Activated CD4-positive, alpha-beta T cell treated with anti-CD3 and anti-CD28 coated beads, Interleukin-2, amount 10 ng/mL, durations not matched to agents 24 days and 14 days (primary cell): ENCODE measurements at places on chromosomes 2 and 18. TPM values are rescaled to one million over a fixed set of nuclear protein-coding genes. Genes with fewer than 3 reads are reported as not detected.

GRCh38 chr2:3620834-3621233, 25.9 kb downstream of the COLEC11 start:
- no peaks in the 10 kb centered on the region for H3K36me3 ChIP-seq
- no peaks in the 10 kb centered on the region for H3K4me1 ChIP-seq
- no peak overlapping the region for H3K27ac ChIP-seq
- H3K27me3 ChIP-seq, result peaks cover 19% of the 10 kb centered on the region
- DNase-seq, result no peak

DNA sequence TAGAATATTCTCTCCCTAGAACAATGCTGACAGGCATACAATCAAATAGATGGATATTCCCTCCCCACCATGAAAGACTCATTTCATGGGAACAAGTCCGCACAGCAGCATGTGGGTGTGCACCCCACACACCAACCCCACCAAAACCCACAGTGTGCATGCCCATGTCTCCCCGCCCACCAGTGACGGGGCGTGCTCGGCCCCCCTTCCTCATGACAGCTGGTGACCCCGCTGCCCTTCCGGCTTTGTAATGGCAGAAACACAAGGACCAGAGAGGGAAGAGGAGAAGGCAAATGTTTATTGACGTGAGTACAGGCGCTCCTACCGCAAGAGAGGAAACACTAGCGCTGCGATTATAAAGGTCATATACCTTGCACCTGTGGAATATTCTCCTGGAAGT, 30.8 kb upstream of the ODC1 start:
- no peaks in the 10 kb centered on the region for H3K36me3 ChIP-seq
- H3K4me1 ChIP-seq, result peaks cover 8% of the 10 kb centered on the region
- H3K4me3 ChIP-seq, result no peak overlapping the region
- H3K27ac ChIP-seq, result no peak overlapping the region

DNA sequence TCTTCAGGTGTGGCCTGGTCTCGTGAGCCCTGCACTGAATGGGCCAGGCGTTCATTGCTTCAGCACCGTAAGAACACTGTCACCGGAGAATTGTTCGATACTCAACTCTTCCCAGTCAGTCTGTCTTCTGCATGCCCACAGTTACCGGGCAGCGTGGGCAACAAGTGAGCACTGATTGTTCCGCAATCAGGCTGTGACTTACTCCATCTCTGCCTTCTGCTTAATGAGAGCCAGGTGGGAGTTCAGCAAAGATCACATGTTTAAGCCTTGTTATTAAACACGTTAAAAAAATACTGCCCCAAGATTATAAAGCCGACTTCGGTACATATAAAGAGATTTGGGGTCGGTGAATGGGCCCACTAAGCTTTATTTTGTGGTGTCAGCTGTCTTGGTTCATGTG, 3.7 kb downstream of the STEAP3 start:
- DNase-seq, result no peak
- H3K4me3 ChIP-seq, result no peak overlapping the region
- no peaks in the 10 kb centered on the region for H3K4me1 ChIP-seq

DNA sequence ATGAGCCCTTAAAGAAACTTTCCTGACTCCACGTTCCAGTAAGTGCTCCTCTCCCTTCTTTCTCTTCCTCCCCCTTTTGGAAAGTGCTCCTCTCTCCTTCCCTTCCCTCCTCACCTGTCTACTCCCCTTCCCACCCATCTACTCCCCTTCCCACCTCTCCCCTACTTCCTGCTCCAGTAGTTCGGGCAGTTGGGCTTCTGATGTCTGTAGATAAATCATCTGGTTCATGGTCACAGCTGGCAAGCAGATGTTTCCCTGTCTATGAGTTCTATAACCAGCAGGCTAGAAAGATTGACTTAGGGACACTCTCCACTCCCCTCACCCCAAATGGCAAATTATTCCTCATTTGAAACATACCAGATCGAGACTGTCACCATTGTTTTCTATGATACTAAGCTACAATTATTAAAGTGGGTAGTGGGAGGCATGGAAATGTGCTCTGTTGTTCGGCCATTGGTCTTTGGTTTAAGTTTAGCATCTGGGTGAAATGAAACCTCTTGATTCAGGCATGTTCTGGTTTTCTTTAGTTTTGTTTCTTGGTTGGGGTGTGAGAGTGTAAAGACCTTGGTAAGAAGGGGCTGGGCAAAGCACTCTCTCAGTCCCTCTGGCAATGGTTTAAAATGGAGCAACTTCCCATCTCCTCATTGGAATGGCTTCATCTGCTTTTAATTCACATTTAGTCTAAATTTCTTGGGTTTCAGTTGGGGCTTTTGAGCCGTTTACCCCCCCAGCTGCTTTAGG, 413.2 kb upstream of the SPRED2 start:
- H3K27me3 ChIP-seq, result no peaks in the 10 kb centered on the region
- H3K4me3 ChIP-seq, result no peak overlapping the region
- no peak for DNase-seq
- no peak overlapping the region for H3K27ac ChIP-seq

DNA sequence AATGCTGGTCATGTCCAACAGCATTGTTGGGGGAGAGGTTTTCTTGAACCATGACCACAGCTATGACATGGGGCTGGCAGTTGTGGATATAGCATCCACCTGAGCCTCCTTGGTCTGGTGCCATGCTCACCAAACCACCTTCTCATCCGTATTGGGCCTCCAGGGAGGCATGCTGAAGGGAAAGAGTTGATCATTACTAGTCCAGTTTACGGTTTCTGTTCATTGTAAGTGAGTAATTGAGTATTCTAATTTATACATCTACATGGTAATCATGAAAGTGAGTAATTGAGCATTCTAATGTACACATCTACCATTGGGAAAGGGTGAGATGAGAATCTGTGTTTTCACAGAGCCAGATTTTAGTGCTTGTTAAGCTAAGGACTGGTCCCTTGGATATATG, 6.8 kb downstream of the TMEM87B start:
- no peak overlapping the region for H3K4me3 ChIP-seq
- H3K36me3 ChIP-seq, result peaks cover 63% of the 10 kb centered on the region
- no peaks in the 10 kb centered on the region for H3K27me3 ChIP-seq

Gene SLC4A3
- total RNA-seq, result 0.12 TPM in 1 of 2 replicates, not detected in the other

- H3K27ac ChIP-seq, result no peak overlapping the region
- no peak for DNase-seq
- peaks cover 8% of the 10 kb centered on the region for H3K27me3 ChIP-seq
- no peaks in the 10 kb centered on the region for H3K36me3 ChIP-seq
- H3K4me3 ChIP-seq, result no peak overlapping the region
- H3K4me1 ChIP-seq, result peaks cover 9% of the 10 kb centered on the region
These were observed 84.2 kb upstream of the ID2 start for GRCh38 chr2:8597559-8598225.

- H3K27ac ChIP-seq, result no peak overlapping the region
- no peak overlapping the region for H3K4me3 ChIP-seq
- peaks cover 5% of the 10 kb centered on the region for H3K27me3 ChIP-seq
- DNase-seq, result no peak
- no peaks in the 10 kb centered on the region for H3K36me3 ChIP-seq
- H3K4me1 ChIP-seq, result no peaks in the 10 kb centered on the region
These were observed 16.0 kb downstream of the CTIF start for GRCh38 chr18:48554610-48555400.

- H3K27me3 ChIP-seq, result peaks cover 3% of the 10 kb centered on the region
- H3K4me1 ChIP-seq, result no peaks in the 10 kb centered on the region
- no peak for DNase-seq
- no peak overlapping the region for H3K4me3 ChIP-seq
These were observed 29.3 kb upstream of the ZNF385B start for GRCh38 chr2:179890666-179891065.

- no peaks in the 10 kb centered on the region for H3K27me3 ChIP-seq
- H3K36me3 ChIP-seq, result peaks cover 5% of the 10 kb centered on the region
- peak overlapping the region; percentile 82 for H3K4me3 ChIP-seq
These were observed 12.4 kb upstream of the ANKRD44 start for GRCh38 chr2:197322724-197323720.

Gene G6PC2
- total RNA-seq, result not detected in 2 replicates

DNA sequence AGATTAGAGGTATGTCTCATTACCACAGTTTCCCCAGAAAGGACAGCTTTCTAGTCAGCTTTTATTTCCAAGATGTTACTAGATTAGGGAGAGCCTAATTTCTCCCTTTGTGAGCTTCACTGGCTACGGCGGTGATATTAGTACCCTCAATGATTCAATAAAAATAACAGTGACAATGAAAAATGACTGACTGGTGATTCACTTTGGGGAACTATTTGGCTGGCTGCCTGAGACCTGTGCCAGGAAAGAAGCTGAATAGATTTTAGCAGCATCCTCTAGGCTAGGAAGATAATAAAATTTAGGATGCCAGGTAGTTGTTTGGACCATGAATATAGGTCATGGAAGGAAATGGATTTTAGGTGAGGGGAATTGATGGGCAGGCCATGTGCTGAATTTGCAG, 178.7 kb downstream of the FMNL2 start:
- no peak overlapping the region for H3K4me3 ChIP-seq
- no peaks in the 10 kb centered on the region for H3K36me3 ChIP-seq
- no peak overlapping the region for H3K27ac ChIP-seq
- H3K4me1 ChIP-seq, result no peaks in the 10 kb centered on the region

Gene RGPD4
- total RNA-seq, result not detected in 2 replicates

DNA sequence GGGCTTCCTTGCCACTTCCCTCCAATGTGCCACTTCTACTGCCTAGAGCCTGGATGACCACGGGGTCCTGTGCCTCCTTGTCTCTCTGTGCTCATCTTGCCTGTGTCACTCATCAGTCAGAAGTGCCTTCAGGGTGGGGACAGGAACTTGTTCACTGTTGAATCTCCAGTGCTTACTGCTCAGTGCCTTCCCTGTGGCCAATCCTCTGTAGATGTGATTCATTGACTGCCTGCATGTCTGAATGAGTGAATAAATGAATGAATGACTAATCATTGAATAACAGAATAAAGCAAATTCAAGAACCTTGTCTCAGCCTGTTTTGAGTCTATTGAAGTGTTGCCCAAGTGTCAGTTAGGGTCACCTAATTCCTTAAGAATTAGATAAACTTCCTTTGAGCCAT, 42.3 kb upstream of the FAM136A start:
- no peak overlapping the region for H3K27ac ChIP-seq
- DNase-seq, result no peak
- H3K4me1 ChIP-seq, result peaks cover 2% of the 10 kb centered on the region

DNA sequence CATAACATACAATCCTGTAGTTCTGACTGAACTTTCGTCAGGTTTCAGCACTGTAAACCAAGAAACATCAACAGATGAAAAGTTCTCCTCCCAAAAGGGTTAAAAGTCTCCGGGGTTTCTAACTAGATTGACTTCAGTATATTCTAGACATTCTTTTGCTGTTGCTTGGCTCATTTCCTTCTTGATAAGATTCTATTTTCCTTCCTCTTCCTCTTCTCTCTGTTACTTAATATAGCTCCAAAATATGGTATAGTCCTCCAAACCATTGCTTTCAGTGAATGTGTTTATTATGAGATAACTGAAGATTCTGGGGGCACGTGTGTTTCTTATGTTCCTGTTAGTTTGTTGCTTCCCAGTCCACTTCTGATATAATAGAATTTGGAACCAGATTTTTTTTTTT, 46.4 kb upstream of the MAP4K3 start:
- peaks cover 28% of the 10 kb centered on the region for H3K27me3 ChIP-seq
- H3K27ac ChIP-seq, result no peak overlapping the region
- H3K36me3 ChIP-seq, result no peaks in the 10 kb centered on the region
- no peak overlapping the region for H3K4me3 ChIP-seq
- DNase-seq, result no peak

DNA sequence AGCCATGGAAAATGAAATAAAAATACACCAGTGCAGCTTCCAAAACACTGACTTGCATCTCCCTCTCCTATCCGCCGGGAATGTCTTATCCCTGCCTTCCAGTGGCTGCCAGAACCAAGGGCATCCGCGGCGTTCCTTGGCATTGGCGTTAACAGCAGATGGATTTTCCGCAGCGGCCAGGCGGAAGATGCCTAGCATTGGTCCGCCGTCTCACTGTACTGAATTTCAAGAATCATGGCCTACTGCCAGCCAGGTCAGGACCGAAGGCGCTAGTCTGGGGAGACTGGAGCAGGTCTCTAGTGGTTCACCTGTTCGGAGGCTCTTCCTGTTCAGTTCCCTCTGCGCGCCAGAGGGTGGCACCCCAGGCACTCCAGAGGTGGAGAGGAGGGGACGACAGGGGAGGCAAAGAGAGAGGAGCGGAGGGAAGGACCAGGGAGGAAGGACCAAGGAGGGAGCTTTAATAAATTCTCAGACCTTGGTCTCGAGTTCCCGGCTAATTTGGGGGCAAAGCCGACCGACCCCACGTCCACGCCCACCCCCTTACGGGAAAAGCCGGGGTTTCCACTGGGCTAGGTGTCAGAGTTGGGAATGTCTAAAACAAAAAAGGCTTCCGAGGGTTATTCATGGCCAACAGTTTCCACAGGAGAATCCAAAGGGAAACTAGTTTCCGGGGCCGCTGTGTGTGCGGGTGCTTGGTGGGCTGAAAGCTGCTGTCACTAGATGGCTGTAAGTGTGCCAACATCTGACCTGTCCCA, 3.7 kb upstream of the BCL2L11 start:
- H3K36me3 ChIP-seq, result peaks cover 13% of the 10 kb centered on the region
- peaks cover 42% of the 10 kb centered on the region for H3K27me3 ChIP-seq
- peak overlapping the region; percentile 93 for H3K27ac ChIP-seq
- peak; percentile 91 for DNase-seq

DNA sequence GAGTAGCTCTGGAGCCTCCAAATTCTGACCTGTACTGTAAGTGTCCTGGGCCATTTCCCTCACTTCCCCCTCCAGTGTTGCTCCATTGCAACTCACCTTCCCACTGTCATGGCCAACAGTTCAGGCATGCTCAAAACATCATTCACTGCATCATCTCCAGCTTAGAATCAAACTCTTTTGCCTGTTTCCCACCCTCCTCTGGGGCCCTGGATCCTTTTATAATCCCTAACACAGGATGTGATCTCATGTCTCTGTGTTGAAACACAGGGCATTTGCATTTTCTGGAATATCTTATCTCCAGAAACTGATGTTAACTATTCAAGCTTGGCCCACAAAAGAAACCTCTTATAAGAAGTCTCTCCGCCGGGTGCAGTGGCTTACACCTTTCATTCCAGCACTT, 3.0 kb downstream of the DPP4 start:
- H3K27ac ChIP-seq, result peak overlapping the region; percentile 57
- peaks cover 62% of the 10 kb centered on the region for H3K36me3 ChIP-seq
- H3K4me3 ChIP-seq, result peak overlapping the region; percentile 95
- DNase-seq, result no peak
- no peaks in the 10 kb centered on the region for H3K27me3 ChIP-seq

Gene TMEM37
- not detected in 2 replicates for total RNA-seq

GRCh38 chr18:24397694-24398368, at the start of gene OSBPL1A:
TSS of gene OSBPL1A (minus strand) at chr18:24397824. CDS start at chr18:24377533, 20,291 bp downstream.
- no peaks in the 10 kb centered on the region for H3K36me3 ChIP-seq
- H3K27ac ChIP-seq, result peak within 1 kb of the TSS; percentile 39
- peak; percentile 89 for DNase-seq
- peaks cover 27% of the 10 kb centered on the region for H3K27me3 ChIP-seq
- peak within 1 kb of the TSS; percentile 77 for H3K4me3 ChIP-seq

Gene TFPI
- total RNA-seq, result 1.2 and 1.5 TPM in 2 replicates
